ENCODE measurements at places on chromosomes 3 and 15.

DNA sequence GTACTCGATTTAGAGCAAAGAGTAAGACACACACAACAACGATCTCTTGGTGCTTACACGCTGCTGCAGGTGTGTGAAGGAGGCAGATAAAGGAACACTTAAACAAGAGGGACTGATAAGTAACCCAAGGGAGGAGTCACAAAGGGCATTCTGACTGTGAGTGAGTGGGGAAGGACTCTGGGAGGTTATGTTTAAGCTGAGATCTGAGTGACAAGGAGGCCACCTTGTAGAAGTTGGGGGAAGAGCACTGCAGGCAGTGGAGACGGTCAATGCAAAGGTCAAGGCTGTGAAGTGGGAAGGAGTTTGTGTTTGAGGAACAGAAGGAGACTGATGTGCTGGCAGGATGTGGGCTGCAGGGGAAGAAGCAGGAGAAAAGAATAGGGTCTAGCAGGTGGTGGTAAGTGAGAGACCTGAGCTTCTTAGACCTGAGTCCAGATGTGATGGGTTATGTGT, 63.1 kb downstream of the LPP start:
- no peak for DNase-seq

DNA sequence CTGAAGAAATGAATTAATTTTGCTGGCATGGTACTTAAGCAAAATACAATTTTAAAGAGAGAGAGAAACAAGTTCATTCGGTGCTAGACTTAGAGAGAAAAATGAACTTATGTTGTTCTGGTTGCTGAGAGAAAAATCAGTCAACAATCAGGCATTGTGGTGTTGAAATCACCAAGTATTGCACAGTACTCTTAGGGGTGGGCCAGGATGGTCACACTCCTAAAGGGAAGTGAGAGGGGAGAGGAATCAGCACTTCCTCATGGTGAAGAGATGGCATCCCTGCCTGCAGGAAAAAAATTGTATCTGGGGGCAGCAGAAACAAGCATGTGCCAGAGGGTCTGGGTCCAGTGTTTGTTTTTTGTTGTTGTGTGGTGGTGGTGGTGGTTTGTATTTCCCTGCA, 7.0 kb upstream of the DMXL2 start:
- DNase-seq = no peak

- no peak for DNase-seq
Observed at GRCh38 chr15:68609629-68610028, 30.8 kb downstream of the CORO2B start.

- no peak for DNase-seq
Observed at GRCh38 chr3:196868297-196868661, 559 bp downstream of the SENP5 start.

DNA sequence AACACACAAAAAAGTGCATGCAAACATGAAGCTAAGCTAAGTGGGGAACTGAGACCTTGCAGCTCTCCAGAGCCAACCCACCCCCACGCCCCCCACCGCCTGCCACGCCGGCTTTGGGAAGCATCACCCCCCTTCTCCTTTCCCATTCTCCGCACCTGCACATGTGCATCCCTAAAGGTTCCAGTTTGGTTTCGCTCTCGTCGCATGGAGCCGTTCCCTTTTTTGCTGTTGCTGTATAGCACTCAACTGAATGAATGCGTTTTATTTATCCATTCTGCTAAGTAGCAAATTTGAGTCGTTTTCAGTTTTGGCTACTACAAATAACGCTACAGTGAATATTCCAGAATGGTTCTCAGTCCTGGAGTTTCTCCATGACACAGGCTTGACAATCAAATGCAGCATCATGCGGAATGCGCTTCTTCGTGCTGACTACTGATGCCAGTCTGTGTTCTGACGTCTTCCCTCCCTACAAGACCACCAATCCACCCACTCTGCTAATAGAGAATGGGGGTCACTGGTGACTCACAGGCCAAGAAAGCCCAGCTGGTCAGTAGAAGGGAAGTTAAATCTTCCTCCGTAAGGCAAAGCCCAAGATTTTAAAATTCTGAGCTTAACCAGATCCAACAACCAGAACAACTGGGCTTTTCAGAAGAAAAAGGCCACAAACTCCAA, 115.3 kb downstream of the XXYLT1 start:
- DNase-seq = no peak

- DNase-seq = no peak
Observed at GRCh38 chr3:129603991-129604749, 2.3 kb downstream of the PLXND1 start.

GRCh38 chr15:49964551-49964950, 154.5 kb downstream of the ATP8B4 start:
- DNase-seq = no peak

- DNase-seq = no peak
Observed at GRCh38 chr3:156207802-156208685, 87.7 kb downstream of the KCNAB1 start.

DNA sequence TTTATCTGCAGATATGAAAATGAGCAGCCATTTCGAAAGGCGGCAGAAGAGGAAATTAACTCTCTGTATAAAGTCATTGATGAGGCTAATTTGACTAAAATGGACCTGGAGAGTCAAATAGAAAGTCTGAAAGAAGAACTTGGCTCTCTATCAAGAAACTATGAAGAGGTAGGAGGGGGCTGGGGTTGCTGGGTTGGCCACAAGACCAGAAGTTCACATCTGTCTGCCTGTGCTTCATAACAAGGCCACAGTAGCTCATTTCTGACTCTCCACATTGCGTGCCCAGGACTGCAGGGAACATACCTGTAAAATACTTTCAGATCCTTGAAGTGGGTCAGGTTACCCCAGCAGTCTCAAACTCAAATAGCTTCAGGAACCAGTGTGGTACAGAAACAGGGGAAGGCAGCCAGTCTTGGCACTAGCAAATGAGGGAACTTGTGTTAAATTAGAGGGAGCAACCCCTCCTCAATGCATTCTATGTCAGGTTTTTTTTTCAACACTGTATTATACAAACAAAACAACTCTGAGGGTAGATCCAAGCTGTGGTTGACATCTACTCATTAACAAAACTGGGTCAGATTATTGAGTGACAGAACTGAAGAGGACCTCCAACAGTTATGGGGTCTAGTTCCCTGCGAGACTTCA, 48.7 kb downstream of the BFSP2 start:
- no peak for DNase-seq

GRCh38 chr15:77673866-77674265, 41.2 kb upstream of the LINGO1 start:
- no peak for DNase-seq

DNA sequence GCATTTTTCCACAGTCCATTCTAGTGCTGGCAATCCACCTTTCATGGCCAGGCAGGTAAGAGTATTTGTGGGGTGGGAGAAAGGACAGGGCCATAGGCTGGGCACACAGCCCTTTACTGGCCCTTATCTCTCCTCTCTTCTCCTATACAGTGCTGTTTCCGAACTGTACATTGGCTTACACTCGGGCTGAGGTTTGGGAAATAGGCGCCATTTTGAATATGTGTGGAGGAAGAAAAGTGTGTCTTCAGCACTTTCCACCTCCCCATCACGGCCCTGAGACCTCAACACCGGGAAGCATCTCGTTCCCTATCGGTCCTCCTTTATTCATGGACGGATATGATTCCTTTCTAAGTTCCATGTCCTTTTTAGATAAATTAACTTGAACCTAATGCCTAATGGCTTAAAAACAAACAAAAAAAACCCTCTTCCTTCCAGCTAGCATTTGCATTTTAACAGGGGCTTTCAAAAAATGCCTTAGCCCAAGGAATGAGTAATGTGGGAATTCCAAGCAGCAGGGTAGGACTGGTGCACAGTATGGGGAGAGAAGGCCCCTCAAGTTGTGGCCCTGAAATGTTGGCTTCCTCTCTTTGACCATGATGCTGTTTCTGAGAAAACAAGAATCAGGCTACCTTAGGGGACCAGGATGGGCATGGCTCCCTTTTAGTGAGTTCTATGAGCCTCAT, 24.5 kb downstream of the CD86 start:
- DNase-seq = no peak

DNA sequence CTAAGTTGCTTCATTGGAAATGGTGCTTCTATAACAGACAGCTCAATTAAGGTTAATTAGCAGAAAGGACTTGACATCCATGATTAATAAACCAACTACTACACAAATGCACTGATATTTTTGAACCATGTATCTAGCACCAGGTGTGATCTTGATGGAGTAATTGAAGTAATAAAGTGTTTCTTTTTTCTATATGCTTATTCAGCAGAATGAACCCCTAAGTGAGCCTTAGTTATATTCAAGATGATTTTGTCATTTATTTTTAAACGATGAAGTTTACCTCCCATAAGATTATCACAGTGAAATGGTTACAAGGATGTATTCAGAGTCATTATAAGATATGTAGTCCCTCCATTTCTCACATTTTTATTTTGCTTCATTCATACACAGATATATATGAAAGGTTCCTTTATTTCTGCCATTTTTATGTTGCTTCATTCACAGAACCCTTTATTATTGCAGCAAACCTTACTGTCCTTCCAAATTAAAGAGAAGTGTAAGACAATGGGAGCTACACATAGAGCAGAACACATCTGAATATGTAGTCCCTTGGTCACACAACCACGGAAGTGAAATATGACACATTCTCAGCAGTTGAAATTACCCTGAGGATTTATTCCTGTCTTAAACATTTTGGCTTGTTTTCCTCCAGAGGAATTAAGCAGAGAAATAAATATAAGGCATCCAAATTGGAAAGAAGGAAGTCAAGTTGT, 295.0 kb downstream of the RAP2B start:
- no peak for DNase-seq

- no peak for DNase-seq
Observed at GRCh38 chr3:149790268-149790667, 2.1 kb downstream of the ANKUB1 start.

DNA sequence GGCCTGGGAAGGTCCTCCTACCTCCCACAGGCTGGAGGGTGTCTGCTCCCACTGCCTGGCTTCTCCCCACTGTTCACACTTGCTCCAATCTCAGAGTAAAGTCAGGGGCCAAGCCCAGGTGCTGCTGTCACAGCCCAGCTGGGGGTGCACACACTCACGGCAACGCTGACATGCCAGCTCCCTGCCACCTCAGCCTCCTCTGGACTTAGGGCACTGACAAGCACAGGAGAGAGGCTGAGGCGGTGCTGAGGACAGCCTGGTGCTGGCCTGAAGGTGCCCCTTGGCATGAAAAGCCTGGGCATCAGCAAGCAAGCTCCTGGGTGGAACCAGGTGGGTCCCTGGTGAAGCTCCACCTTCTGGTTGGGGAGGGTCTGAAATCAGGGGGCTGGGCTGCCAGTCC, 53.0 kb downstream of the LSAMP start:
- no peak for DNase-seq

- no peak for DNase-seq
Observed at GRCh38 chr15:59137566-59137965, 32.6 kb downstream of the CCNB2 start.

All from keratinocyte (primary cell).